ENCODE measurements at places on chromosomes 7 and 10.
A peak's percentile ranks its signal among the peaks of the same experiment; 100 is the strongest.

GRCh38 chr10:22984066-22984465 is 56.2 kb downstream of the ARMC3 start:
- no peak for DNase-seq

DNA sequence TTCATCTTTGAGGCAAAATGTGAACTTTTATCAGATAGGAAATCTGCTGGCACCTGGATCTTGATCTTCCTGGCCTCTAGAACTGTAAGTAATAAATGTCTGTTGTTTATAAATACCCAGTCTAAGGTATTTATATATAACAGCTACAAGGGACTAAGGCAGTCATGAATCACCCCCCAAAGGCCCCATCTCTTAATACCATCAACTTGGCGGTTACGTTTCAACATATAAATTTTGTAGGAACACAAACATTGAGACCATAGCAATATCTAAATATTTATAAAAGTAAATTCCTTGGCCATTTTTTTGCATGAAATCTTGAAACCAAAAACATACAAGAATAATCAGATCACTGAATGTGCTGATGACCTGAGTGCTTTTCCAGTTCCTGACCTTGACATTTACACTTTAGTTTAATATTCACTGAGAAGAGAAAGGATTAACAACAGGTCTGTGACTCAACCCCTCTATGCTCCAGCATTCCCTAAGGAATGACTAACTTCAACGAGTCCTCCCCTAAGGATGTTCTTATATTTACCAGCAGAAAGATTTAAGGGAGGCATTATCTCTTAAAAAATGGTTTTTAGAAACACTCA is 1438.5 kb upstream of the CELF2 start:
- DNase-seq: no peak

- peak; percentile 1 for DNase-seq
Measured at GRCh38 chr10:115209133-115209532, 116.0 kb downstream of the ATRNL1 start.

- peak; percentile 28 for DNase-seq
Measured at GRCh38 chr7:115722302-115722977, 308.1 kb downstream of the TFEC start.

- DNase-seq: no peak
Measured at GRCh38 chr10:14016011-14016536, 314.6 kb downstream of the FRMD4A start.

GRCh38 chr10:127091354-127091753 is 105.0 kb downstream of the INSYN2A start:
- DNase-seq: no peak

DNA sequence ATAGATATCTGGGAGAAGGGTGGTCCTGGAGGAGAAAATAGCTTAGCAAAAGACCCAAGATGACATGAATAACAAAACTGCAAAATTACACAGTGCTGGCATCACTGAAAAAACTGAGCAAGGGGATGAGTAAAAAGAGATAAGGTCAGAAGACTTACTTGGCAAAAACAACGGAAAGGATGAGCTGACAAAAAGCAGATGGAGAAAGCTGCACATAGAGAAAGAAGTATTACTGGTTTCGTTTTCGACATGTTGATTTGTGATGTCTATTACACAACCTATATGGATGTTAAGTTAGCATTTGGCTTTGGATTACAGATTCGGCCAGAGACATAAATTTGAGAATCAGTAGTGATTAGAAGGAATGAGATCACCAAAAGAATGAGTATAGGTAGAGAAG is 132.1 kb downstream of the MACC1 start:
- no peak for DNase-seq

DNA sequence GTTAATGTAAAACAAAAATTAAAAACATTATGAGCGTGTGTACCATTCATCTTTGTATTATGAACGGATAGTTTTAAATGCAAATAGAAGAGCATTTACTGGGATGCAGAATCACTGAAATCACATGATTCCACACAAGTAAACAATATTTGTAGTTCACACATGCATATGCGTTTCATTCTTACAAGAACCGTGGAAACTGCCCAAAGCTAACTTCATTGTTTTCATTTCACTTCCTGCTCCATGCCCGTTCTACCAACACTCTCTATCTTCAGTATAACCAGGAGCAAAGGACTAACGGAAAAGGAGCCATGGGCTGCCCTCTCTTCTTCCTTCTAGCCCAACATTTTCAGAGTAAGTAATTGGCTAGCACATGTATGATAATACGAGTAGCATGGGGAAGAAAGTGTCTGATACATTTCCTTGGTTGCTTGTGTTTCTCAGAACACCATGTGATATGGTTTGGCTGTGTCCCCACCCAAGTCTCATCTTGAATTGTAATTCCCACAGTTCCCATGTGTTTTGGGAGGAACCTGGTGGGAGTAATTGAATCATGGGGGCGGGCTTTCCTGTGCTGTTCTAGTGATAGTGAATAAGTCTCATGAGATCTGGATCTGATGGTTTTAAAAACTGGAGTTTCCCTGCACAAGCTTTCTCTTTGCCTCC is 38.8 kb downstream of the ZNF783 start:
- no peak for DNase-seq

DNA sequence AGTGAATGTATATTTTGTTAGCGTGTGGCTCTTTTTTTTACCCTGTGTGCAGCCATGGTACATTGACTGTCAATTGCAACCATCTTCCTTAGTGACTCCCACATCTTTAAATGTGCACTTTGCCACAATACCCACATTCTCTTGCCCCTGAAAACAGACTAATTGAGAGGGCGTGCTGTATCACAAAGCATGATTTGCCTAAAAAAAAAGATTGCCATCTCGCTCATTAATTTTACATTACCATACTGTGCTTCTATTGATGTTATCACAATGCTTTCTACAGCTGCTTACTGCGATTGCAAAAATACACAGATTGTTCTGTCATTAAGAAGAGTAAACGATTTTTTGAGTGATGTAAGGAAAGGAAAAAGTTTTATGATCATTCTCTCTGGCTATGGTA is 613.1 kb upstream of the NRP1 start:
- DNase-seq: no peak

DNA sequence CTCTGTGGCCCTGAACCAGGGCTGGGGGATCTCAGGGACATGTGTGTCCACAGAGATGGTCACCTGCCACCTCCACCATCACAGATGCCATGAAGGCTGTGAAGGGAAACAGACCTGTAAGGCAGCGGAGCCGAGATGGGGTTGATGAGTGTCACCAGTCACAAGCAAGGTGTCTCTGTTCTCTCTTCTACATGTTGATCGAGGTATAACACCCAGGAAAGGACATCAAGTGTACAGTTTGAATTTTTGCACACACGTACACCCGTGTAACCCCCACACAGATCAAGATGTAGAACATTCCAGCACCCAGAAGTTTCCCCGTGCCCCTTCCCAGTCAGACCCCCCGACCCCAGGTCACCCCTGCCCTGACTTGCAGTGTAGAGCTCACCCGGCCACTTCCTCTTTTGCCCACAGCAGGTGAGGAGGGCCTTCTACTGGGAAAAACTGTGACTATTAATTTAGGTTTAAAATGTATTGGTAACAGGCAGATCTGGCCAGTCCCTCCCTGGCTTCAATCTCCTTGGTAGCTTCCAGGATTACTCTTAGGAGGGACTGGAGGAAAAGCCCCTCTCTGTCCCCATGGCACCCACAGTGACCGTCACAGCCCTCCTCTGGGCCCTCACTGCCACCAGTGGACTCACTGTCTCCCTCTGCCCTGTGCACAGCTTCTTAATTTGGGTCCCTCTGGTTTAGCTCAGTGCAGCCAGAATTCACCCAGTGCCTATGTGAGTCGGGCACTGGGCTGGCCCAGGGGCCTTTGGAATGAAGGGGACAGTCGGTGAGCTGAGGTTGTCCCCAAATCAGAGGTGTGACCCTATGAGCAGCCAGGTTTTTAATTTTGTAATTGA is 108.2 kb downstream of the LHPP start:
- DNase-seq: no peak

DNA sequence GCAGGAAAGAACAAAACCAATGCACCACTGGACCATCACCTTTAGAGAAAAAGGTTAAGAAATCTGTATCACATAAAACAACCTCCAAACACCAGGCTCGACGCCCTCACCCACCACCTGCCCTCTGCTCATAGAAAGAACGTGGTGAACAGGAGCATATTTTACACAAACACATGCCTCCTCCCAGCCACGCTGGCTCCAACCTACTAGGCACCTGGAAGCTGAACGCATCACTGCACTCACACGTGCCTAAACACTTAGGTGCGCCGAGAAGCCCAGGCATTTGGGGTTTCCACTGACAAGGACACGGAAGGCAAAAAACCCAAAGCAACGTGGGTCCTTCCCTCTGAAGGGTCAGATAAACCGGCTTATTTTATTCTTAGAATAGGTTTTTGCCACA is 56.0 kb downstream of the PTPRN2 start:
- DNase-seq: no peak

- DNase-seq: no peak
Measured at GRCh38 chr7:13072014-13072413, 384.6 kb downstream of the ARL4A start.

- no peak for DNase-seq
Measured at GRCh38 chr10:77800738-77801266, 125.8 kb downstream of the DLG5 start.

GRCh38 chr7:27745064-27745583 is 5.2 kb downstream of the TAX1BP1 start:
- peak; percentile 20 for DNase-seq

GRCh38 chr10:57694956-57695608 is 572.6 kb downstream of the IPMK start:
- no peak for DNase-seq

GRCh38 chr7:99028261-99028973 is 115.5 kb downstream of the SMURF1 start:
- no peak for DNase-seq

DNA sequence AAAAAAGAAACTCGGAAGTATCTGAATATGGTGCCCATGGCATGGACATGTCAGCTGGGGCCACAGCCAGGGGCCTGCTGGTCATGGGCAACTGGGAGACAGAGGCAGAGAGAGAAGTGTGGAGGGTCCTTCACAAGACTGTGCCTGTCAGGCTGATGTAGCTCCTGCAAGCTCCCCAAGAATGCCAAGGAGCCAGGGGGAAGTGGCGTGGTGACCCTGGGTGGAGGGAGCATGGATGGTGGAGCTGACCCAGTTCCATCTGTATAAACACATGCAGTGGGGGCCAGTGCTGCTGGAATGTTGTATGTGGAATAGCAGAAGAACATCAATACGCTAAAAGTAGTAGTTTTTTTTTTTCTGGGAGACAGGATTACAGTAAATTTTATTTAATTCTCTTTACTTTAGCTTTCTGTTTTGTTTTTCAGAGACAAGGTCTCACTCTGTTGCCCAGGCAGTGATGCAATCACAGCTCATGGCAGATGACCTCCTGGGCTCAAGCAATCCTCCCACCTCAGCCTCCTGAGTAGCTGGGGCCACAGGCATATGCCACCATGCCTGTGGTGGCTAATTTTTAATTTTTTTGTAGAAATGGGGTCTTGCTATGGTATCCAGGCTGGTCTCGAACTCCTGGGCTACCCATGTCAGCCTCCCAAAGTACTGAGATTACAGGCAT is 10.5 kb upstream of the ZMIZ2 start:
- DNase-seq: no peak

GRCh38 chr10:119653209-119653608 is 2.0 kb downstream of the BAG3 start:
- no peak for DNase-seq

DNA sequence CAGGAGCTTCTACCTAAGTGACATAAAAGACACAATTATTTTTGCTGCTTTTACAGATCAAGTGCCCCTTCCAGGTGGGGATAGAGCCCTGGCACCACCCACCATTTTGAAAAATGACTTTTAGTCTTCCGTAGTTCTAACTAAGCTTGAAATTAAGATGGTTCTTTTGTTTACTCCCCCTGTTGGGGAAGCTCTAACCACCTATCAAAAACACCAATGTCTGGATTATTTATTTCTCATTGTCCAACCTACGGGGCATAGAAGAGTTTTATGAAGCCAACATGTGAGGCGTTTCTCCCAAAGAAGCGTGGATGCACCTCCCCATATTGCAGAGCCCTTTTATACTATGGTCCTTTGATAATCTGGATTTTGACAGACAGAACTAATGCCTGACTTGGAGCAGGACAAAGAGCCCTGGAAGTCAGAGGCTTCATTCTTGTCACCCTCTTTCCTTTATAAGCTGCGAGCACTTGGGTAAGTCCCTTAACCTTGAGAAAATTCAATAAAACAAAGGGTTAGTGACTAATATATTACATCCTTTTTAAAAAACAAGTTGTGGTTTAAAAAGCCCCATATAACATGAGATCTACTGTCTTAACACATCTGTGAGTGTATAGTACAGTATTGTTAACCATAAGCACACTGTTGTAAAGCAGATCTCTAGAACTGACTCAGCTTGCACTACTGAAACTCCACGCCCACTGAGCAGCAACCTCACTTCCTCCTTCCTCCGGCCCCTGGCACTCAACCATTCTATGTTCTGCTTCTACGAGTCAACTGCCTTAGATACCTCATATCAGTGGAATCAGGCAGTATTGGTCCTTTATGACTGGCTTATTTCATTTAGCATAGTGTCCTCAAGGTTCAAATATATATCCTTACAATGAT is 67.5 kb downstream of the ATXN7L1 start:
- DNase-seq: peak; percentile 58
